ENCODE measurements at places on chromosomes 7 and 10.
A peak's percentile ranks its signal among the peaks of the same experiment; 100 is the strongest.

DNA sequence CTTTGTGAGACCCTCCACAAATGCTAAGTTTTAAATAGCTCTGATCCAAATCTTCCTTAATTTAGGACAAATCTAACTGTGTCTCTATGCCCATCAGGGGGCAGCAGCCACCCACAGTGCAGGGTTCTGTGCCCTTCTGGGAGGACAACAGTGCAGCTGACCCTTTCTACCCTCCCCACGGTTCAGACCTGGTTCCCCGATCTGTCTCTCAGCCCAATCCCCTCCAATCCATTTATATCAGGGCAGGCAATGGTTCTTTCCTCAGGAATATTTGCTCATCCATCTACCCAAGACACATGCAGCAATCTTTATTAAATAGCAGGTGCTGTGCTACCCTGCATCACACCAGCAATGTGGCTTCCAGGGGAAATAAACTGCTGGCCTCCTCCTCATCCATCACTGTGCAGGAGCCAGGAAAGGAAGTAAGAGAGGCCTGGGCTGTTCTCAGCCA, 4.0 kb upstream of the RBM28 start:
- DNase-seq, result no peak

DNA sequence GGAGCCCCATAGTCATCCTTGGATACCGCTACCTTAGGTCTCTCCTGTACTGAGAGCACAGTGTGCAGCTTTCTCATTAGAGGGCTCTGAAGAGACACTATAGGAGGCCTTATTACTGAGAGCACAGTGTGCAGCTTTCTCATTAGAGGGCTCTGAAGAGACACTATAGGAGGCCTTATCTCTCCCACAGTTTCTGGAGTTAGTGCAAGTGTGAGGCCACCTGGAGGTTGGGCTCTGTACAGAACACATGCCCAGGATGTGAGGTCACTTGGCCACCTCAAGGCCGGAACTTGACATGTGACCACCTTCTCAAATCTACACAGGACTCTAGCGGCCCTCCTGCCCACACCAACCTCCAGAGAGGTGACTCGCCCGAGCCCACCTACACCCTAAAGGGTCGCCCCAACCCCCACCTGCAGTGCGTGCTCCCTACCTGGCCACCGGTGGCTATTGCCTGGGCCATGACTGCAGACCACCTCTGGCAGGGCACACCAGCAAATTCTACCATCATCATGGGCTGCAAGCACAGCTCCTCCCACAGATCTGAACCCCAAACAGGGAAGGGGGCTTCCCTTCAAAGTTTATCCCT, 24.6 kb downstream of the FRMPD2 start:
- DNase-seq, result no peak

DNA sequence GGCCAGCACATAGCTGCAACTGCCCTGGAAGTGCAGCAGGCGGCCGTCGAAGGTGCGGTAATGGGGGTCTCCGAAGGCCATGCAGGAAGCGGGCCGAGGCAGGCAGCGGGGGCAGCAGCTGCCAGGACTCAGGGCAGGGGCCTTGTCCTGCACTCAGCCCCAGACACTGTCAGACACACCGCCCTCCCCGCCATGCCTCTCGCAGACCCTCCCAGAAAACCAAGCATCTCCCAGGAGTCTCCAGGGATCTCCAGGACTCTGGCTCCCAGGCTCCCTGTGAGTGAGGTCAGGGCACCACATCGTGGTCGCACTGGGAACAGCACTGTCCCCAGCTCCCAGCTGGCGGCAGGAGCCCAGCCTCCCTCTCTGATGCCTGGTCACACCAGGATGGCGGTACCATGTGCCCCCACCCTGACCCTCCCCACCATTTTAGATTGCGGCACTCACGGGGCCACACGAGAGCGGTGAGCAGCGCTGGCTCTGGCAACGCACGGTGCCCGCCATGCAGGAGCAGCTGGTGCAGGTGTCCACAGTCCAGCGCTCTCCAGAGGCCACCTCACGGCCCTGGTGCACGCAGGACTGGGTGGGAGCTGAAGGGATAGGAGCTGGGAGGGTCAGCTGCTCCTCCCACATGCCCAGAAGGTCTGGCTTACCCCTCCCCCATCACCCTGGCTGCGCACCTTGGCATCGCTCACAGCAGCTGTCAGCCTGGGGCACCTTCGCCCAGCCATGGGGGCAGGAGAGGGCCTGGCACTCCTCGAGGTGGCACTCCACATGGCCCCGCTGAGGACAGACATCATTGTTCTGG, 17.5 kb downstream of the ATP6V1F start:
- peak; percentile 96 for DNase-seq

GRCh38 chr10:50469288-50469687, 154.5 kb downstream of the SGMS1 start:
- no peak for DNase-seq

- DNase-seq, result no peak
Measured at GRCh38 chr10:36003031-36003600, 361.0 kb upstream of the FZD8 start.

GRCh38 chr7:127946847-127947246, 84.4 kb downstream of the LRRC4 start:
- DNase-seq, result no peak

DNA sequence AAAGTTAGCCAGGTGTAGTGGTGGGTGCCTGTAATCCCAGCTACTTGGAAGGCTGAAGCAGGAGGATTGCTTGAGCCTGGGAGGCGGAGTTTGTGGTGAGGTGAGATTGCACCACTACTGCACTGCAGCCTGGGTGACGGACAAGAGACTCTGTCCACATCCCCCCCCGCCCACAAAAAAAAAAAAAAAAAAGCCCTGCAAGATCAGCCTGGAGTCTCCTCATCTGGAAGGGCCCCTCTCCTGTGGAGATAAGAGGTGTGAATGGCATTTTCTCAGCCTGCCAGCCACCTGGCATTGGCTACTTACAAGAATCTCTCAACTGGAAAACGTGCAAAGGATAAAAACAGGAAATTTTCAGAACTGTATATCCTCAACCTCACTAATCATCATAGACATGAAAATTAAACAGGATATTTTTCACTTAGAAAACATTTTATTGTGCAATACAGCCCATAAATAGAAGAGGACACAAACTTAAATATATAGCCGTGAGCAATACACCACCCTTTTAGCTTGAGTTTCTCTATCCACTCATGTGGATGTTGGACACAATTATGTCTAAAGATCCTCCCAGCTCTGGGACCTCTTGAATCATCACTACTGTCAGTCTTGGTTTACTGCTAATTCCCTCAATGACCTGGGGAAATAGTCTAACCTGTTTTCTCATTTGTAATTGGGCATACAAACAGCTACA, 11.3 kb upstream of the TSPAN15 start:
- no peak for DNase-seq

GRCh38 chr7:18873734-18874336, 243.6 kb downstream of the TWIST1 start:
- no peak for DNase-seq

GRCh38 chr10:100679327-100679726, 66.1 kb upstream of the PAX2 start:
- DNase-seq, result no peak

GRCh38 chr10:21727452-21728168, 193.6 kb downstream of the MLLT10 start:
- no peak for DNase-seq

- no peak for DNase-seq
Measured at GRCh38 chr7:55130395-55131141, 111.8 kb downstream of the EGFR start.

GRCh38 chr10:59465088-59465487, 102.7 kb upstream of the FAM13C start:
- no peak for DNase-seq

DNA sequence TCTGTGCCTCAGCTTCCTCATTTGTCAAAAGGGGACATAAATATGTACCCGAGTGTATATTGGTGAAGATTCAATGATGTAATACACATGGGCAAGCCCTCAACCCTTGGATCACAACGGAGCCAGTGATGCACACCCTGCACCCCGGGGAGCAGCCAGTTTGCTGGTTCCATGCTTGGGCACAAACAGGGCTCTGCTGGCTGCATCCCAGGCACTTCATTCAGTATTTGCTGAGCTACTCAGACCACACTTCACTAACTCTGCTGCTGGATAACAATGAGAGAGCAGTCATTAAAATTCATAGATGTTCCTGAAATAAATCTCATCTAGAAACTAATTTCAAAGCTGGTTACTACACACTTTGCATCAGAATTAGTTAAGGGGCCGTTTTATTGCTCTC, 72.0 kb downstream of the SCRN1 start:
- DNase-seq, result no peak

DNA sequence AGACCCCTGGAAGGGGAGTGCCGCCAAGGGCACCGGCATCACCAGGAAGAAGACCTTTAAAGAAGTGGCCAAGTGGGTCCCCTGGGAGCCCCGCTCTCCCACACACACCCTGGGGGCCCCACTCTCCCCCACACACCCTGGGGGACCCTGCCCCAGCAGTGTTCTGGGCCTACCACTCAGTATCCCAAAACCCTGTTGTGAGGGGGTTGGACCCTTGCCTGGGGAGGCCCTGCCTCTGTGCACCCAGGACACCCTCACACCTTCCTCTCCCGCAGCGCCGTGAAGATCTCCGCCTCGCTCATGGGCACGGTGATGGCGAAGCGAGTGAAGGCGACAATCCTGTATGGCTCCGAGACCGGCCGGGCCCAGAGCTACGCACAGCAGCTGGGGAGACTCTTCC, 10.7 kb downstream of the NOS3 start:
- DNase-seq, result no peak

DNA sequence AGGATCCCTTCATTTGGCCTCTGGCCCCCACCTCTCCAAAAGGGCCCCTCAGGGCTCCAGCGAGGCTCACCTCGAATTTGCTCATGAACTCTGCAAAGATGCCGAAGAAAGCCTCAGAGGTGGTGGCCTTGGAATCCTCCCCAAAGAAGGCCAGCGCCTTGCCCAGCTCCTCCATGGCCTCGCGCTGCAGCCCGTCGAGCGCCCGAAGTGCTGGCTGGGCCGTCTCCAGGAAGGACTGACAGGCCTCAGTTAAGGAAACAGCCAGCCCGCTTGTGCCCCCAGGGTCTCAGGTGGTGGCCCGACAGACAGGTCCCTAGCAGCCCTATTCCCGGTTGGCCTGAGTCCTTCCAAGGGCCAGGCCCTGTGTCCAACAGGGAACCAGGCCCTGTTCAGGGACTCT, 50.2 kb upstream of the DAGLB start:
- no peak for DNase-seq

DNA sequence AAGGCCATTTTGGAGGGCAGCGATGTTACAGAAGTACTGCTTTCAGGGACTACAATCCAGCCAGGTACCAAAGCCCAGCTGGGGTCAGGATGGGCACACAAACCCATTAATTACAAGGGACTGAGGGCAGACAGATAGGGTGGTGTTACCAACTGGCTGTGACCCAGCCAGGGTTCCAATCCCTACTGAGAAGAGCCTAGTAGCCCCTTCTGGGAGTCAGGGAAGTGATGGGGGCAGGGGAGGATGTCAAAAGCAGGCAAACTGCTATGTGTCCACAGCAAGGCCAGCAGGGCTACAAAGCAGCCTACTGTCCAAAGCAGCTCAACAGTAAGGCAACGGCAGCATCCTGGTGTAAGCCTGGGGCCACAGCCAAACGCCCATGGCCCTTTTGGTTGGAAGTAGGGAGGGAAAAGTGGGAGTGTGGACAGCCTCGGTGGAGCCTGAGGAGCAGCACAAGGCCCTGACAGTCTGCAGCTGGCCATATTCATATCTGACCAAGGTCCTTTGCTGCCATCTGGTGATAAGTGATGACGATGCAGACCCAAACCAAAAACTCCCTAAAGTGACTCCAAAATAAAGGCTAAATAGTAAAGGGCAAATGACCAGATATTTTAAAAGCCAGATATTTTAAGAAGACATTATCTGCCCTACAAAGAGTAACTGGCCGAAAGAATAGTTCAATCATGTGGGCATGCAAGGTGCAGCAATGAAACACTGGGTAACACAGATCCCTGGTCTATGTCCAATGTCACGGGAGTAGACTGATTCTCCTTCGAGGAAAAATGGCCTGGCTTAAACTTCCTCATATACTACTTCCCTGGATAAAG, 56.9 kb downstream of the XPNPEP1 start:
- DNase-seq, result no peak

GRCh38 chr10:127391875-127392274, 157.2 kb upstream of the NPS start:
- no peak for DNase-seq

- DNase-seq, result no peak
Measured at GRCh38 chr7:104775531-104775930, 238.5 kb upstream of the KMT2E start.

GRCh38 chr7:65477326-65477725, 103.7 kb downstream of the ZNF92 start:
- DNase-seq, result no peak

Data from D721Med (cell line).